T47D (cell line): ENCODE measurements at places on chromosomes 5 and 9.

DNA sequence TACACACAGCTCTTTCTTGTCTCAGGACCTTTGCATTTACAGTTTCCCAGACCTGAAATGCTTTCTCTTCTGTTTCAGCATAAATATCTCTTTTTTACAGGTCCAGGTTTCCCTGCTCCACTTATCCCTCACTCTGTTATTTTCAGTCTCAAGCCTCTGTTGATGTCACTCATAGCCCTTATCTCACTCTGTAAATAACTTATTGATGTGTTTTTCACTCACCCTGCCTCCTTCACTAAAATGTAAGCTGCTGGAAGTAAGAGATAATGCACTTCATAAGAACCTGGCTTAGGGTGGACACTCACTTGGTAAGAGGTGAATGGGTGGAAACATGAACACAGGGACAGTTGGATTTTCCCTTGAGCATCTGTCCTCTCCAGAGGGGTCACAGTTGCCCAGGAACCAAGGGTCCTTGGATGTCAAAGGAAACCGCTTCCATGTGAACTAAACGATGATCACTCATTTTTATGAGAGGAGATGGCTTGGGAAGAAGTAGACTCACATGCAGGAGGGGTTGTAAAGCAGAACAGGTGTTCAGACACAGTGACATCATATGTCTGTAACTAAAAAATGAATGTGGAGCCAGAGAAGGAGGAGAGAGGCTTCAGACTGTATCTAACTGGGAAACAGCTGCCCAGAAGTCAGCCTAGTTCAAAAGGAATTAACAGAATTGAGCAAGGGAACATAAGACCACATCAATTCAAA lies 5.5 kb upstream of the HTR4 start:
- DNase-seq = no peak

DNA sequence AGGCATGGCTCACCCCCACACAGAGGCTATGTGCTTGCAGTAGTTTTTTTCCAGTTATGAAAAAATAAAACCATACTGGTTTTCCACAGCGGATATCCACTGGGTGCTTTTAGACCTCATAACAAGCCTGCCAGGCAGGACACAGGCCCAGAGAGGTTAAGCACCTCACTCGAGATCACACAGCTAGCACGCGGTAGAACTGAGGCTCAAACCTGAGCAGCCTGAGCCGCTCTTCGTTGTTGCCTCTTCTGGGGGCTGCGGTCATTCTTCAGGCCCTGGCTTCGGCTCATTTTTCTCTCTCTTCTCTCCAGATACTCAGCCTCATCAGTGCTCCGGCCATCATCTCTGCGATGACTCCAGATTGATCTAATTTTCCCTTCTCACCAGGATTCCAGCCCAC lies 196.0 kb downstream of the TTLL11 start:
- DNase-seq = no peak

DNA sequence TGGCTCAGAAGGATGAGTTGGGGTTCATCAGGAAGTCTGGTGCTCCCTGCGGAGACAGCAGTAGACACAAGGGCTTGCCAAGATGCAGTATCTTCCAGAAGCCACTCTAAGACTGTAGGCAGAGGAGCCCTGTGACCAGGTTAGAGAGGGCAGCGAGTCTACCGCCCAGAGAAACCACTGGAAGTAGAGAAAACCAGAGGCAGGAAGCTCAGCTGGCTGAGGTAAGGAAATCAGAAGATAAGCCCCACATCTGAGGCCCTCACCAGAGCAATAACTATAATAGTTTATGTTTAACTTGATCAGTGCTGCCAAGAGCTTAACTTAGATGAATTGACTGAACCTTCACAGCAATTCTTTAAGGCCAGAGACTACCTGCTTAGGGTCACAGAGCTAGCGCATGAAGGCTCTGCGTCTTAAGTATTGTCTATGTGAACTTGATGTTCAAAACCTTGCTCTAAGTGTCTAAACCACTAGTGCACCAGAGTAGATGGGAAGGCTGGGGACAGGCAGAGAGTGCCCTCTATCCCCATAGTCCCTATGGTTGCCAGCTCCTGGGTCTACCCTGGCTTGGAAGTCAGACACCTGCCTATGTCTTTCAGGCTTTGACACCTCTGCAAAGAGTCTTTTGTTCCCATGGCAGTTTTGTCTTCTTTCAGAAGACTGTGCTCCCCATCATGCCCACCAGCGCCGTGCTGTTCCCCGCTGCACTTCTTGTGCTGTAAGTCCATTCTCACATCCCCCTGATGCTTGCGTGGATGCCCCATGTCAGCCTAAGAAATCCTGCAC lies 228.2 kb upstream of the KLF4 start:
- DNase-seq = no peak

- no peak for DNase-seq
Observed at GRCh38 chr5:32955814-32956213, 244.7 kb downstream of the NPR3 start.

DNA sequence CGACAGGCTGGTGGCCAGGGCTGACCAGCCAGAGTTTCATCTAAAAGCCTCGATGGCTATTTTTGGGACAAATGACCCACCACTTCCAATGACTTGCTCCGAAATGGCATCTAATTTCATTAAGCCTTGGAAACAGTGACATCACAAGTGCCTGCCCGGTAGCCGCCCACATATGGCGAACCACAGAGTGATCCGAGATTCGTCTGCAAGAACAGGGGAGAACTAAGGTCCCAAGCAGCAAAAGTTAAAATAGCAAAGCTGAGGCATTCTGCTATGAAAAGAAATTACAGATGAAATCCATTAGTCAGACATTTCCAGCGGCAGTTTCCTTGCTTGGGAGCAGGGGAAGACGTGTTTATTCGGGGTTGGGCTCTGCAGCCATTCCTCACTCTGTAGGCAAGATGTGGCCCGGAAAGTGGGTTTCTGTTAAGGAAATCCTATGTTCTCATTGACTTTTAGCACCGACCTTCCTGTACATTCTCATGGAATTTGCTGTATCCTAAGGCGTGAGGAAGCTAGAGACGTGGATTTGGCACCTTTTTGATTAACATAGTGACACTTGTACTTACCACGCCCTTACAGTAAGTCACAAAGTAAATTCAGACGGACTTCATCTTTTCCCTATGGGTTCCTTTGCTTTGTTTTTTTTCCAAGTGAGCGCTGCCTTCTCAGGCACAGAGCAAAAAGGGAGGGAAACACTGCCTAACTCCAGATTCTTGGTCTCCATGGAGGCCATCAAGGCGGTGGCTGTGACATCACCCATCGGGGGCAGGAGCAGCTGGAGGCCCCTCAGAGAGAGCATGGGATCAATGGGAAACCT lies 45.1 kb downstream of the ERGIC1 start:
- DNase-seq = no peak

DNA sequence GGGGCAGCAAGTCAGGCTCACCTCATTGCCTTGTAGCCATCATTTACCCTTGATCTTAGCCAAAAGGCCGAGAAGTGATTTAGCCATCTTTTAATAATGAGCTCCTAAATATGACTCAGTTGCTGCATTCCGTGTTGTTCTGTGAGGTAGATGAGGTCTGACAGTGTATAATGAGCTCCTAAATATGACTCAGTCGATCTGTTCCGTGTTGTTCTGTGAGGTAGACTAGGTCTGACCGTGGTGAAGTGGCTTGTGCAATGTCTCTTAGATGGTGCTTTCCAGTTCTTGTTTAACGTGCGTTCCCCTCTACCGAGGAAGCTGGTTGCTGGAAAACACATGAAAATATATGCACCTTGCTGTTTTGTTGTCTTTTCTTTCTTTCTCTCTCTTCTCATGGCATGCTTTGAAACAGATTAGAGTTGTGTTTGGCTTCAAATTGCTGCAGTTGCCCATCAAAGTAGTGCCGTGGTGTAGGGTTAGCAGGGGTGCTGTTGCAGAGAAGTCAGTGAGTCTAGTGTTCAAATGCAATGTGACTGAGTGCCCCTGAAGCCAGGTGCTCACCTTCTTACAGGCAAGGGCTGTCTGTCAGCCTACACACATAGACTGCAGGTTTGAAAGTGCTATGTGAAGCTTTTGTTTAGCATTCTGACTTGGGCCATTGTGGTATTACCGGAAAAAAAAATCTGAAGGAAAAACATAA lies 118.6 kb downstream of the KDM4C start:
- DNase-seq = no peak
